ENCODE measurements at places on chromosomes 12 and 14.

DNA sequence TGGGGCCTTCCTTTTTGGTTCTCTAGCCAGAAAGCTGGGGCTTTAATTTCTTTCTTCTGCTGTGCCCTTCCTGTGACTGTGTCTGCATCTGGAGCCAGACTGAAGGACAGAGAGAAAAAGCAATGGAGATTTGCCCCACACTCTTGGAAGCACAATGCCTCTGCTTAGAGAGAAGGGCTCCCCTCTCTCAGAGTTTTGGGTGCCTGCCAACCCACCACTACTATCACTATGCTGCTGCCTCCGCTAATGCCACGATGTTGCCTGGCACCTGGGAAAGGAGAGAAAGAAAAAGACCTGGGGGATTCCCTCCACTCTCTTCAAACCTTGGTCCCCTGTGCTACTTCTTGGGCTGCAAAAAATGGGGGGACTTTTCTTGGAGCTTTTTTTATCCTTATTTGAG is 52.6 kb downstream of the TMEM260 start:
- DNase-seq = no peak

GRCh38 chr12:124543052-124543589 is 24.3 kb downstream of the NCOR2 start:
- no peak for DNase-seq

- DNase-seq = no peak
Observed at GRCh38 chr12:27577688-27578087, 53.7 kb downstream of the PPFIBP1 start.

GRCh38 chr12:332581-333205 is 56.4 kb downstream of the KDM5A start:
- no peak for DNase-seq
